ENCODE measurements at places on chromosomes 12 and 14.

DNA sequence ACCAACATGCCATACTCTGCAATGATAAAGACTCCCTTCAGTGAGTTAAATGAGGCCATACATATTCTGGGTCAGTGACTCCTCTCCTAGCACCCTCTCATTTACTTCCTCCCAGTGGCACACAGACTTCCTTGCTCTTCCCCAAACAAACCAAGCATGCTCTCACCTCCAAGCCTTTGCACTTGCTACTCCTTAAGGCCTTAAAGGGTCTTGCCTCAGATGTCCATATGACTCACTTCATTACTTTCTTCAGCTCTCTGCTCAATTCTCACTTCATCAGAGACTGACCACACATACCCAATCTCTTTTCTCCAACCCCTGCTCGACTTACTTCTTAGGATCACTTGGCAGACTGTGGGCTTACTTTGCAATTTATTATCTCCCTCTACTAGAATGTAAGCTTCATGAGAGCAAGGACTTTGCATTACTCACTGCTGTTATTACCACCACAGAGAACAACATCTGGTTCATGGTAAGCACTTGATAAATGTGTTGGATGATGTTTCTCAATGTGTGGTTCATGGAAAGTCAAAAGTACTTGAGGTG, 22.8 kb downstream of the DDX24 start:
- DNase-seq = no peak

DNA sequence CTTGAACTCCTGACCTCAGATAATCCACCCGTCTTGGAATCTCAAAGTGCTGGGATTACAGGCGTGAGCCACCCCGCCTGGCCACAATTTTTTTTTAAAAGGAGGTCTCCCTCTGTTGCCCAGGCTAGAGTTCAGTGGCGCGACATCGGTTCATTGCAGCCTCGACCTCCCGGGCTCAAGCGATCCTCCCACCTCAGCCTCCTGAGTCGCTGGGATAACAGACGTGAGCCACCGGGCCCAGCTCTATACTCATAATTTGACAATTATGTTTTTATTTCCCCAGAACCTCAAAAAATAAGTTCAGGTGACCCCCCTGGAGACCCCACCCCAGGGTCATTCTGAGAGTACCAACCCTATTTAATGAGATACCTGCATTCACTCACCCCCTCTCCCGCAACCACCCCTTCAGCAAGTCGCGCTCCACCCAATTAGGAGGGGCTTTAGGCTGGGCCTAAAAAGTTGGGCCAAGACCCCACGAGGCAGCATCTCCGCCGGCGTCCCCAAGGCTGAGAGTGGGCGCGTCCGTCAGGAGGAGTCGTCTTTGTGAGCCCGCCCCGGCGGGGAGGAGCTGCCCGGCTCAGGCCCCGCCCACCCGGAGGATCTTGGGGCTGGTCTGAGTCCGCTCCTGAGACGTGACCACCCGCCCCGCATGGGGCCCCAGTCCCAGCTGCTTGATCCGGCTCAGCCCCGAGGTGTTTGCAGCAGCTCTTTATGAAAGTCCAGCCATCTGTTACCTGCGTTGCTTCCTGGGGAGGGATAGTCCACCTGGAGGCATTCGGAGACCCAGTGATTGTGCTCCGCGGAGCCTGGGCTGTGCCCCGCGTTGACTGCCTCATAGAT, at the start of gene ANKRD33:
ANKRD33 (plus strand) TSS at position 628 of the 840 bp plus-strand sequence; CDS start at position 712, 84 bp downstream.
- DNase-seq = no peak

- peak; percentile 79 for DNase-seq
Observed at GRCh38 chr12:3073438-3074250, 3.5 kb upstream of the TSPAN9 start.

- no peak for DNase-seq
Observed at GRCh38 chr12:122350141-122350848, 72.2 kb downstream of the CLIP1 start.

GRCh38 chr12:77600468-77600843, 230.2 kb upstream of the NAV3 start:
- DNase-seq = no peak

DNA sequence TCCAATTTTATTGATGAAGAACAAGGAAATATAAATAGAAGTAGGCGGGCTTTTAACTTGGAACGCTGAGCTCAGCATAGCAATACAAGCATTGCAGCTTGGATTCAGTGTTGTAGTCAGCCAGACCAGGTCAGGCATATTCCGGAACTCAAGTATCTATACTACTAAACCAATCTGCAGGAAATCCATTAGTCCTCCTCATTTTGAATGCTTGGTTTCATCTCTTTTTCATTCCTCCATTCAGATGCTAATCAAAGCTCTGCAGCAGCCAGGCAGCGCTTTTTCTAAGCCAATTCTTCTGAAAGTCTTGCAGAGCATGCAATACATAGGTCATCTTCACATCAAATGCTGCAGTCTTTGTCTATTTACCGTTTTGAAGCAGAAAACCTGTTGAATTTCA, 49.0 kb downstream of the KIF21A start:
- DNase-seq = no peak

DNA sequence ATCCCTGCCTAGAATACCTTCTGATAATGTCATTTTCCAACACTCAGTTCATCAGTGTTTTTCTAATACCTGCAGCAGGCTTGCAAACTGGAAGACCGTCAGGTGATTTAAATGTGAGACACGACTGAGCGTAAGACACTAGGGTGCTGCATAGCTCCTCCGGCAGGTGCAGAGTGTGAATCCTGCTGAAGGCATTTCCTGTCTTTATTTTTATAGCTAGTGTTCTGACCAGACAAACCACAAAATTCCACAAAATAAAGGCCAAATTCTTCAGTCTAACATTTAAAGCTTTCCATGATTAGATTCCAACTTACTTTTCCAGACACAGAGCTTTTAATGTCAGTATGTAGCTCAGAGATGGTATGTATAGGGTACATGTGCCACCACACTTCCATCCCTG, 70.7 kb downstream of the BBS10 start:
- DNase-seq = no peak

Measured in stimulated activated CD8-positive, alpha-beta memory T cell treated with anti-CD3 and anti-CD28 coated beads, Interleukin-15, amount 100 ng/mL, for 1 hour (primary cell).